ENCODE measurements at places on chromosomes 11 and 22.

GRCh38 chr11:65078151-65078550, 5.7 kb downstream of the CDCA5 start:
- no peak for DNase-seq

GRCh38 chr11:47514825-47515647, 37.9 kb downstream of the CELF1 start:
- DNase-seq = no peak

- DNase-seq = no peak
Measured at GRCh38 chr22:45120931-45121330, 42.8 kb upstream of the NUP50 start.

DNA sequence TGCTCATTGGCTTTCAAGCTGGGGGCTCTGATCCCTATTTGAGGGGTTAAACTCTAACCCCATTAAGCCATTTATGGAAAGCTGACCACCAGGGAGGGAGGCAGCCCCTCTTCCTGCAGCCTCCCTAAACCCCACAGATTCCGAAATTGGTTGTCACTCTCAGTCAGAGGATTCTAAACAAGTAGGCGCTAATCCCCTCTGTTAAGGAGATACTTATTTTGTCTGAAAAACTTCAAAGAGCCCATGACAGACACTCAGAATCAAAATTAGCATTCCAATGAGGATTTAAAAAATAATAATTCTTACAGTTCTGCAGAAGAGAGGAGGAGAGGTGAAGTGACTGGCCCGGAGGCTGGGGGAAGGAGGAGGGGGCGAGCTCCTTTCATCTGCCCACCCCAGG, 69.7 kb upstream of the LMO1 start:
- DNase-seq = no peak

GRCh38 chr22:21682385-21683175, 16.8 kb downstream of the PPIL2 start:
- no peak for DNase-seq

- no peak for DNase-seq
Measured at GRCh38 chr11:2927851-2928604, 1.2 kb downstream of the PHLDA2 start.

DNA sequence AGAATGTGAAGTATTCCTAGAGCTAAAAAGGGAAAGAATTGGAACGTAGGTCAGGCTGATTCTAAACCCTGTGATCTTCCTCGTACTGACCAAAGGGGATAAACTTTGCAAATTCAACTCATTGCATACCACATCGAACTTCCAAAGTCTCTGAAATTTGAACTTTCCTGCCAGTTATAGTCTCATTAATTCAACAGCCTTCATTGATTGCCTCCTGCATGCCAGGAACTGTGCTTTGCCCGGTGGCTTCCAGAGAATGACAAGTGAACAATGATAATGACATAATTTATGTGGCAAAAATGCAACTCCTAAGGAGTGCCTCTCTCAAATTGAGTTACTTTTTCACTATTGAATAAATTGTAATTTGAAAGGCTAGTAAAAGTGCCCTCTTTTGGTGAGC, 107.7 kb upstream of the LDLRAD3 start:
- DNase-seq = no peak

DNA sequence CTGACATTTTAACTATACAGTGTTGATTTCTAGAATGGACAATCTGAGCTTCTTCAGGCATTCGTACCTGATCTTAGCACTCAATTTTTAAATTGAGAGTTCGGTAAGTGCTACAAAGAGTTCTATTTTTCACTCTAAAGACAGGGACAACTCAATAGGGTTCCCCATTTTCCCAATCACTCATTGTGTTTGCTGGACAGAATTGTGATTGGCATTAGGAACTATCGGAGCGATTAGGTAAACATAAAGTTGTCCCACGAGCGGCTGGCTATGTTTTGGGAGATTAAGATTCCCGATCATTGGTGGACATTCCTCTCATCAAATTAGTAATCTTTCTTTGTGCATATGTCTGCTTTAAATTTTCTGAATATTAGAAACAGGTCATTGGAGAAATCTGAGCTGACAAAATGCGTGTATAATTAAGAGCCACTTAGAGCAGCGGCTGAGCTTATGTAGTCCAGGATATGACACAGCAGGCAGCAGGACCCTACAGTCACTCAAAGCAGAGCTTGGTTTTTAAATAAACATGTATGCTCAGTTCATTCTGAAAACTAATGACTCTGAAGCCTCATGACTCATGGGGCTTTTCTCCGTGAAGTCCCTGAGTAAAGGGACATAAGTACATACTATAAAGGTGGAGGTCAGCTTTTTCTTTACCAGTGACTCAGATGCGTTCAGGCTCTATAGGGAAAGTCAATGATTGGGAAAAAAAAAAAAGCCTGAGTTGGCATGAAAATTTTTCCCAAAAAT, 109.4 kb downstream of the GRIA4 start:
- peak; percentile 39 for DNase-seq

- no peak for DNase-seq
Measured at GRCh38 chr22:29499852-29500251, 19.8 kb downstream of the NEFH start.

GRCh38 chr11:1608363-1608762, at the start of gene KRTAP5-3:
TSS of gene KRTAP5-3 (minus strand) at chr11:1608463. CDS start at chr11:1608385, 78 bp downstream.
- DNase-seq = no peak

DNA sequence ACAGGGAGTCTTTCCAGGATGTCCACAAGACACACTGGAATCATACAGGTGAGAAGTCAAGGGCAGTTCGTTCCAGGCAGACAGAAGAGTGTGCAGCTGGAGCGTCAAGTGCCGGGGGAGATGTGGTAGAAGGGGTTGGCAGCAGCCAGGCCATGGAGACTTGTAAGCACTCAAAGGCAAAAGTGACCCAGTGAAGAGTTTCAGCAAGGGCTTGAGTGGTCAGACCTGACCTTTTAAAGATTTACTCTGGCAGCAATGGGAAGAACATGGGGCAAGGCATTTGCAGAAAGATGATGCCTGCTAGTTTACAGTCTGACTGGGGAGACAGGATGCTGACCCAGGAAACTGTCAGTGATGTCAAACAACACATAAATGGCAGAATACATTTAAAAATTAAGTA, 29.0 kb downstream of the P4HA3 start:
- DNase-seq = no peak

DNA sequence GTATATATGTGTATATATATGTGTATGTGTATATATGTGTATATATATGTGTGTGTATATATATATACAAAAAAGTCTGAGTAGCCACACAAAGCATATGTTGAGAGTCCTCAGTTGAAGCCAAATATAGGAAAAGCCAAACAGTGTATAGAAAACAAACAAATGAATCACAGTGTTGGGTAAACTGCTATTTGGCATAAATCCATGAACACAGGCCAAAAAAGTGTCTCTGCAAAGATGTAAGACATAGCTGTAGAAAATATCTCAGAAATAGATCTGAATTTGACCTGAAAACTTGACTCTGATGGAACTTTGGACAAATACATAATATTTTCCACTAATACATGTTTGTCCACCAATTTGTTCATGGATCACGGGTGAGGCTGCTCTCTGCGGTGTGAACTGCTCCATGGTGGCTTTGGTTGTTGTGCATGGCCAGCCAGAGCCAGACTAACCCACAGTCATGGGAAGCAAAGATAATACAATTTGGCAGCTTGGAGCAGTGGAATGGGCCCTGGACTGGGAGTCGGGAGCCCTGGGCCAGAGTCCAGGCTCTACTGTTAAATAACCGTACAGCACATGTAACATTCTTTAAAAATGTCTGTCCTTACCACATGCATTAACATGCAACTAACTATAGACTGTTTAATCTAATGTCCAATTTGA, 76.9 kb upstream of the EED start:
- DNase-seq = no peak

- DNase-seq = no peak
Measured at GRCh38 chr11:126410649-126411048, 55.2 kb downstream of the ST3GAL4 start.

DNA sequence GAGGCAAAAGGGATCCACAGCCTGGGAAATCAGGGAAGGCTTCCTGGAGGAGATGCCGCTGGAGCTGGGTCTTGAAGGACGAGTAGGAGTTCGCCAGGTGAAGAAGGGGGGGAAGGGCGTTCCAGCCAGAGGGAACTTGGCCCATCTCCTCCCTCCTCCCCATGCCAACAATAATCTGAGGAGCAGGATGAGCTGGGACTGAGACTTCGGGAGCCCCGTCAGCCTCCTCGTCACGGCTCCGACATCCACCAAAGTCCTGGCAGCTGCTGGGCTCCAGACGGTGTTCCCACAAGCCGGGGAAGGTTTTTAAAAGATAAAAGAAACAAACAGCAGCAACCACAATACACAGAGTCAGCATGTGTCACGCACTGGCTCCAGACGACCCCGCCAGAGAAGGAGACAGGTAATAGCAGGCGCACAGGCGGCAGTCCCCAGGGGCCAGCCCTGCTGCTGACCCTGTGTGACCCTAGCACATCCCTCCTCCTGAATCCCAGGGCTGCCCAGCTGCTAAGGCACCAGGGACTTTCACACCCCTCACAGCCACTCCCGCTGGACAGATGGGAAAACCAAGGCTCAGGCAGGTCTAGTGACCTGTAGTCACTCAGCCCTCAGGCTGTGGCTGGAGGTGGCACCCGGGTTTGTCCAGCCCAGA, 37.3 kb downstream of the NUP50 start:
- DNase-seq = peak; percentile 35

GRCh38 chr11:103898065-103898464, 138.4 kb upstream of the DDI1 start:
- DNase-seq = no peak

- DNase-seq = no peak
Measured at GRCh38 chr22:45547731-45548130, 45.0 kb downstream of the FBLN1 start.

DNA sequence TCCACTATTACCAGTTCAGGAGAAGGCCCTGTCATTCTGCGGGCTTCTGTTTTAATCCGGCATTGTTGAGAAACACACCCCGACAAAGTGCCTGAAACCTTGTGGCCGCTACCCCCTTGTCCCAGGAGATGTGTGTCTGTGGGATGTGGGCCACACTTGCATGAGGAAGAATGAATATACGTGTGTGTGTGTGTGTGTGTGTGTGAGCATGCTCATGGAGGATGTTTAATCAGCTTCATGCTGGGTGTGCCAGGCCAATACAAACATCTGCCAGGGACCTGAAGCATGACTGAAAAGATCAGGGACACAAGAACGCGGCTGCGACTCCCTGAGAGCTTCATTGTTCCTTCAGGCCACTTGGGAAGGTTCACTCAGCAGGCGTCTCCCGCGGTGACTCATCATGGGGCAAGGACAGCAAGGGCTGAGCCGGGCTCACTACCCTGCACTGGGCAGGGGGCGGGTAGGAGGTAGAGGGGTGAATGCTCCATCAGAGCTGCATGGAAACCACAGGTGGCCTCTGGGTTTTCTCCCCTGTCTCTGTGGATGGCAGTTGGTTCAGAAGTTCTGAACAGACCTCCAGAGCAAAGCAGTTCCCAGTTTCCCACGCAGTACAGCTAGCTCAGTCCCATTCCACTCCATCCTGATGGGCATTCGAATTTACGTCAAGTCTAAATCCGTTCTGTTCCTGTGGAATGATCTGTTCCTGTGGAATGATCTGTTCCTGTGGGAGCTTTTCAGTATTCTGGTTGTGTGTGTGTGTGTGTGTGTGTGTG, 7.0 kb upstream of the MALAT1 start:
- no peak for DNase-seq

DNA sequence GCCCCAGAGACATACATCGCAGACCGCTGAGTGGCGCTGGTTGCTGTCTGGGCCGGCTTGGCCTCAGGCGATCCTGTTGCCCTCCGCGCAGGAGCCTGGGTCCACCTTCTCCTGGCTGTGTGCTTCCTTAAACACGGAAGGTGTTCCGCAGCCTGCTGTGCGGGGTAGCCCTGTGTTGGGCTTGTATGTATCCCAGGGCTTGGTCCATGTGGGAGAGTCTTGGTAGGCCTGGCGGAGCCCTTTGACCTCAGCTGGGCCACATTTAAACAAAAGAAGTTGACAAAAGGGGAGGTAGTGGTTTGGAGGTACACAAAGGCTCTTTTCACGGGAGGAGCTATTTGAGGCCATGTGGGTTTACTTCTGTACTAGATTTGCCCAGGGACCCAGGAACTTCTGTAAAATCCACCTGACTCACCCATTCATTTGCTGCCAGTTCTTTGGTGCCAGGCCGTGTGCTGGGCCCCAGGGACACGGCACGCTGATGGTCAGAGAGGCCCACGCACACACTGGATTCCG, 11.0 kb upstream of the GRAMD4 start:
- DNase-seq = no peak

- no peak for DNase-seq
Measured at GRCh38 chr11:11302565-11302964, 50.5 kb downstream of the CSNK2A3 start.

DNA sequence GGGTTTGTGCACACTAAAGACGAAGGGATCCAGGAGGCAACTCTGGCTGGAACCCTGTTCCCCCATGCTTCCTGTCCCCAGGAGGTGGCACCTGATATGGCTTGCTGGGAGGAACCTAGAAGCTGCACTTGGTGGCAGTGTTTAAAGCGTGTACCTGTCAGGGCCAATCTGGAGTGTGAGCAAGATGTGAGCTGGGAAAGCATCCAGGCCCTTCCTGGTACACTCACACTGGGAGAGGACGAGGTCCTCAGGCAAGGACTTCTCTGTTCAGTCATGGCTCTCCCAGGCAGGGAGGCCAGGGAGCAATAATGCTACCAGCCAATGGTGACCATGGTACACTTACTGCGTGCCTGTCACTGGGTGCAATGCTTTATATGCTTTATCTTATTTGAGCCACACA, 130.7 kb upstream of the NECTIN1 start:
- DNase-seq = no peak

DNA sequence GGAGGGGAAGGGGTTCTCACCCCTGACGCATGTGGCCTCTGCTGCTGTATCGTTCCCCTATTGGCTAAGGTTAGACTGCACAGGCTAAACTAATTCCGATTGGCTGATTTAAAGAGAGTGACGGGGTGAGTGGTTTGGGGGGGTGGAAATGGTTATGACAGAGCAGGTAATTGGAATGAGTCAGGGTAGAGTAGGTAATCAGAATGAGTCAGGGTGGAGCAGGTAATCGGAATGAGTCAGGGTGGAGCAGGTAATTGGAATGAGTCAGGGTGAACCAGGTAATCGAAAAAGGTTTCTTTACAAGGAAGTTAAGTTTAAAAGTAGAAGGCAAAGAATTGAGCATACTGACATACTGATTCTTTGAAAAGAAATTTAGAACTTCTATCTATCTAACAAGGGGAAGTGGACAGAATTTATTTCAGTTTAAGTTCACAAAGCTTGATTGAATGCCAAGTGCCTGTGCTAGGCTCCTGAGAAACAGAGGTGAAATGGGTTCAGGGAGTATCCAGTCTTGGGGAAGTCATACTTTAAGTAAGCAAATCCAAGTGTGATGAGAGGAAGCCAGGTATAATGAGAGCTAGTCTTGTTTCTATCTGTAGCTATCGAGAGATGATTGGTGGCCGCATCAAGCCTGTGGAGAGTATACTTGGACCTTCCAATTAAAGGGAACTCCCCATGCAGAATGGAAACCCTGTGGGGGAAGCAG, 58.0 kb downstream of the C11orf91 start:
- DNase-seq = no peak

DNA sequence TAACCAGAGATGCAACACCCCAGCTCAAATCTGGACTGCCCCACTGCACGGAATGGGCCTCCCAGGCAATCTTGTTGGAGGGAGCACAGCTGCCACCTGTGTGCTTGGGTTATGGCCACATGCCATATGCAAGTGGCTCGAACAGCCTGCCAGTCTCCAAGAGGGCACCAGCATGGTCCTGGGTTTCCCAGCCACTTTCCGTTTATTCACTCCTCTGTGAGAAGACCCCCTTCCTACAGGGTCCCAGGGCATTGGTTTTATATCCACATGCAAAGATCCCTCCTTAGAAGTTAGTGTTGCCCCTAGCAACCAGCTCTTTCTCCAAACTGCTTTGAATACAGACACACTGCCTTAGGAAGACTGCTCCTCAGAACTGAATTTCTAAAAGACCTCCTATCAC, 487.8 kb downstream of the BUD13 start:
- no peak for DNase-seq

Data from smooth muscle cell of the brain vasculature (primary cell).